ENCODE measurements at places on chromosomes 1 and 21.
A peak's percentile ranks its signal among the peaks of the same experiment; 100 is the strongest.

DNA sequence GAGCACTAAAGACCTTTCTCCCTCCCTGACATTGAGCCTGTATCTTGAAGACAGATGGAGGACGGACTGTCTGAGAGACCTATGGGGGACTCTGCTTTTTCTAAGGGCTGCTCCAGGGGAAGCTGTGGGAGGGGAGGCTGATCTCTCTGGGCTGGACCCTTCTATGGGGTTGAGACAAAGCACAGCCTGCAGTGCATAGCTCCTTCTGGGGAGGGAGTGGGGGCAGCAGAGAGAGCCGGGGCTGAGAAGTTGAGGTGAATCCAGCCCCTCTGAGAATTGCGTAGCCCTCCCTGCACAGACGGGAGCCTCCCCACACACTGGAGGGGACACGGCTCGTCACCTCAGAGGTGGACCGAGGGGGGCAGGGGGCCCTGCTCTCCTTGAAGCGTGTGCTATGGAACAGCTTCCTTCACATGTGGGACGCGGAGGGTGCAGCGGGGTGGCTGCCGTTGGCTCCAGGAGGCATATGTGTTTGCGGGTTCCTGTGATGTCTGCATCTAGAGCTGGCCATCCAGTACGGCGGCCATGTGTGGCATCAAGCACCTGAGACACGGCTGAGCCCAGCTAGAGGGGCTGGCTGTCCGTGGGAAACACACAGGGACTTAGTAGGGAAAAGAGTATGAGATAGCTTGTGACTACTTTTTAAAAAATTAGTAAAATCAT, 299.1 kb downstream of the CAMTA1 start:
- DNase-seq, result peak; percentile 20

GRCh38 chr1:2112280-2112701, 62.1 kb downstream of the PRKCZ start:
- DNase-seq, result no peak

- no peak for DNase-seq
Measured at GRCh38 chr1:183195142-183195574, 9.1 kb downstream of the LAMC2 start.

DNA sequence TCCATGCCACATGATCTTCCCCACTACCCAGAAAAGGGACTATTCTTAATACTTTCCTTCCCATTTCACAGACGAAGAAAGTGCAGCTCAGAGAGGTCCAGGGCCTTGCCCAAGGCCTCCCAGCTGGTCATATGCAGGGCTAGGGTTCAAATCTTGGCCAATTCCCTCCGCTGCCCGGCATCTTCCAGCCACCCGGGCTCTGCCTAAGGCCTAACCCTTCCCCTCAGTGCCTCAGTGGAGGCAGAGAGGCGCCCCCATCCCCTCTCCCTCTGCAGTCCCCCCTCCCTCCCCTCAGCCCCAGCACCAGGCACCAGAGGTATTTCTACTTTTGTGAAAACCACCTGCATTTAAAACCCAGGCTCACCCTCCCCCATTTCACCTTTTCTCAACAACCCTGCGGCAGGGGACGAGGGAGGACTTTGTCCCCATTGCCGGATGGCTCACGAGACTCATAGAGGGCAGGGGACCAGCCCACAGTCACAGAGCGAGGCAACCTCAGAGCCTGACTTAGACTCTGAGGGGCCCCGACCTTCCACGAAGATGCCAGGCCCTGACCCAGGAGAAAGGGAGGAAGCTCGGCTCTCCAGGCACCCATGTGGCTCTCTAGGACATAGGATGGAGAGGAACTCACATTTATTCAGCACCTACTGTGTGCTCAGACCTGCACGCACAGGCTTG, 12.3 kb downstream of the LAPTM5 start:
- no peak for DNase-seq

GRCh38 chr1:94385308-94385929, 32.8 kb upstream of the ABCD3 start:
- no peak for DNase-seq

GRCh38 chr1:228081578-228082213, 812 bp upstream of the ARF1 start:
- no peak for DNase-seq

GRCh38 chr1:156896490-156897033, 3.0 kb downstream of the PEAR1 start:
- no peak for DNase-seq

DNA sequence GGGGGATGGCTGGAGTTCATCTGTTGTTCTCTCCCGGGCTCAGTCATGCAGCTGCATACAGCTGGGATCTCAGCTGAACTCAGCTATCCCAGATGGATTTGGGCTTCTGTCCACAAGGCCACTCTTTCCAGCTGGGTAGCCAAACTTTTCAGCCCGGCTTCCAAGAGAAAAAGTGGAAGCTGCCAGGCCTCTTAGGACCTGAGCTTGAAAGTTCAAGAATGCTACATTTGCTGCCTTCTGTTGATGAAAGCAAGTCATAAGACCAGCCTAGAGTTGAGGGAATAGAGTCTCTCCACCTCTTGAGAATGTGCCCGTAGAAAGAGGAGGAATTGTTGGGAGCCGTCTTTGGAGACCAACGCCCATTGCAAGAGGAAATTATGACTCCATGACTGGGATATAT, 95.3 kb downstream of the C1orf21 start:
- DNase-seq, result no peak

- no peak for DNase-seq
Measured at GRCh38 chr1:167984886-167985489, 48.1 kb upstream of the MPC2 start.

DNA sequence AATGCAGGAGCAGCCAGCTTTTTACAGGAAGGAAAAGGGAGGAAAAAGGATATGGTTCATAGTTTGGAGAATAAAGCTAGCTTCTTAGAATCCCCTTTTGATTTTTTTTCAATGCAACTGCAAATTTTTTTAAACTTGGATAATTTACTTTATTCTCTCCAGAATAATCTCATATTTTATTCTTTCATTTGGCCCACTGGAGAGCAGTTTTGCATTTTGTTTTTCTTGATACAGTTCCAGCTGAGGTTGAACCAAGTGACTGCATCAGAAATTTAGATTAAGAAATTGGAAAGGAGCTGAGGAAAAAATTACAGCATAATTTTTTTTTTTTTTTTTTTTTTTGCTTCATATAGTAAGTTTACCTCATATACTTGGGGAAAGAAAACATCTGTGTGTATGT, 22.8 kb downstream of the GABPA start:
- no peak for DNase-seq

Measured in WERI-Rb-1 (cell line).